ENCODE measurements at places on chromosomes 5 and 9.

DNA sequence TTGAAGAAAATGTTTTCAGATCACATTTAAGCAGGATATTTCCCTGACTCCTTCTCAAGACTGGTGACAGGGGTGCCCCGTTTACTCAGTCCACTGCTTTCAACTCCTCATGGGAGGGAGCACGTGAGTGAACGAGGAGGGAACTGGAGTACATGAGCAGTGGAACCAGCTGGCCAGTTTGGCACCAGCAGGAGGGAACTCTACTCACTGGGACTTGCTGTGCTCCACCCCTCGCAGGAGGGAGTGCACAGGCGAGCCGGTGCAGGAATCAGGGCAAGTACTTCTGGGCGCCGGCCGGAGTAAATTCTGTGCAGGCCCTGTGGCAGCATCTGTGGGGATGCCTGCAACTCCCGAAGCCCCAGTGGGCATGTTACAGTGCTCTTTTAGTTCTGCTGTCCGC lies 1941.1 kb upstream of the C9orf72 start:
- DNase-seq, result no peak

- DNase-seq, result no peak
These were observed 25.8 kb downstream of the LYSMD3 start for GRCh38 chr5:90503596-90503995.

- no peak for DNase-seq
These were observed 947 bp upstream of the MARCHF3 start for GRCh38 chr5:127031147-127031862.

GRCh38 chr9:93173365-93174051 lies 10.4 kb upstream of the WNK2 start:
- no peak for DNase-seq

DNA sequence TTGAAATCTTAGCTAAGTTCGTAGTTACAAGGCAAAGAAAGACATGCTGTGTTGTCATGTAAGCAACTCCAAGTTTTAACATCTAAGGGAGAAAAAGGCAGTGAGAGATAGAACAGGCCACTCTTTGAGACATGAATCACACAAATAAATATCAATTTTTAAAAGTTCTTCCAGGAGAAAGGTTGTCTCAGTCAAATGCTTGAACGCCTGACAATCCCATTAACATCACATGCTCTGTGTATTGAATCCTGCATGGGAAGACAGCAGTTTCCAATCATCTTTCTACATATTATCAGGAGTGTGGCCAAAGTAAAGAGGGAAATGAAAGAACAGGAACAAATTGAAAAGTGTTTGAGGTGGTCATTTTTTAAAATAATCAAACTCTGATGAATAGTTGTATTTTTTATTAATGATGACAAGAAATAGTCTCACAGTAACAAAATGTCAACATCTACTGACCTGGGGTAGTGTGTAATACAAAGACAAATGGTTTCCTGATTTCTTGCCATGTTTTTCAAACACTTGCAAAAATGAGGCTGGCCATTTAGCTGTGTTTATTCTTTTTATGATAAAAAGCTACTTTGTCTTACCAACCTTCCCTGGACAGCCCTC lies 6.4 kb upstream of the C6 start:
- no peak for DNase-seq
